ENCODE measurements at places on chromosomes 4 and X. TPM values are rescaled to one million over a fixed set of nuclear protein-coding genes. Genes with fewer than 3 reads are reported as not detected.

Gene ADGRL3
- 0.02 TPM for total RNA-seq

Gene MAGEB2
- total RNA-seq: not detected

Gene LIMCH1
- total RNA-seq: 39.7 TPM

Gene UGT2B17
- total RNA-seq: not detected

Gene BANK1
- total RNA-seq: 1.1 TPM

Gene SRPX2
- total RNA-seq: 2.7 TPM

Measured in A549 treated with GW870086 at 1 μM for 4 hours (cell line).